ENCODE measurements at places on chromosomes 13 and 19.

GRCh38 chr13:87674247-87674738, 3.1 kb downstream of the SLITRK5 start:
- H3K27me3 ChIP-seq: peaks cover 48% of the 10 kb centered on the region
- no peaks in the 10 kb centered on the region for H3K4me1 ChIP-seq
- H3K4me3 ChIP-seq: no peak overlapping the region
- no peak for DNase-seq
- H3K27ac ChIP-seq: no peak overlapping the region

- no peak for DNase-seq
- H3K27me3 ChIP-seq: no peaks in the 10 kb centered on the region
- H3K4me3 ChIP-seq: no peak overlapping the region
- H3K27ac ChIP-seq: no peak overlapping the region
- no peaks in the 10 kb centered on the region for H3K4me1 ChIP-seq
- no peaks in the 10 kb centered on the region for H3K36me3 ChIP-seq
Observed at GRCh38 chr13:69300131-69300530, 807.5 kb upstream of the ATXN8OS start.

DNA sequence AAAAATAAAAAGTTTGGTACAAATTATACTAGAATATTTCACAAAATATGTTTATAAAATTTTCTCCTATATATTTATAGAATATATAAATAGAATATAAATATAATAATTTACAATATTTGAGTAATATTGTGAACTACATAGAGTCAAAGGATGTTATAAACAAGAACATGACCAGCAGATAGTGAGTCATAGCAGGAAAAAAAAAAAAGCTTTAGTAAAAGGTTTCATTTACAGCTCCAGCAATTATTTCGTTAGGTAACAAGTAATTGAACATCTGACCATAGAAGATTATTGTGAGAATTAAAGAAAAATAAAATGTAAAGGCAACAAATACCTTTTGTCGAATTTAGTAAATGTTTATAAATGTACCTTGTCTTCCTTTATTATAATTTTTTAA, 864.1 kb downstream of the PCDH17 start:
- H3K27ac ChIP-seq: no peak overlapping the region
- H3K36me3 ChIP-seq: no peaks in the 10 kb centered on the region
- H3K4me1 ChIP-seq: no peaks in the 10 kb centered on the region
- no peaks in the 10 kb centered on the region for H3K27me3 ChIP-seq
- DNase-seq: no peak

GRCh38 chr19:55670280-55671053, 4.6 kb upstream of the EPN1 start:
- DNase-seq: no peak
- H3K4me3 ChIP-seq: no peak overlapping the region
- H3K27me3 ChIP-seq: no peaks in the 10 kb centered on the region
- H3K36me3 ChIP-seq: no peaks in the 10 kb centered on the region
- H3K4me1 ChIP-seq: peaks cover 14% of the 10 kb centered on the region

DNA sequence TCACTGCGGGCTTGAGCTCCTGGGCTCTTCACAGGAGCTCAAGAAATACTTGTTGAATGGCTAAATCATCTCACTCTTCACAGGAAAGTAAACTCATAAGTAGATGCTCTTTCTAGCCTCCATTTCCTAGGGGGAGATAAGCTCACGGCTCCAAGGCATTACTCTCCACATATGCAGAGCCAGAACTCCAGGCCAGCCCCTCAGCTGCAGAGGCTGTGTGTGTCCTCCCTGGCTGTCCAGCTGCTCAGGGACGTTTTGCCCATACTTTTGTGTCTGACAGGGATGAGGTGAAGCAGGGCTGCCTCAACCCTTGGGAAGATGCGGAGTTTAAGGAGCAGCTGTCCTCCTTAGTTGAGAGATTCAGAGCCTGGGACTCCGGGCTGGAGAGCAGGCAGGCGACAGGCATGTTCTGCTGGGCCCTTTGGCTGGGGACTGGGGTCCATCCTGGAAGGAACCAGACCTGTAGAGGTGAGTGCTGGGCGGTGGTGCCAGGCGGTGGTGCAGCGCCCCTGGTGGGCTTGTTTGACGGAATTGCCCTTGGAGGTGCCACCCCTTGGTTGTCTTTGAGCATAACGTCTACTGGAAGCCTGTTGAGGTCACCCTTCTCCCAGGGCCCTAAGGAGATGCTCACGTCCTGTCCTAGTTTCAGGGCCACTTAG, 20.5 kb upstream of the SLC15A1 start:
- no peak for DNase-seq
- peaks cover 21% of the 10 kb centered on the region for H3K27me3 ChIP-seq
- no peaks in the 10 kb centered on the region for H3K36me3 ChIP-seq
- H3K27ac ChIP-seq: no peak overlapping the region

DNA sequence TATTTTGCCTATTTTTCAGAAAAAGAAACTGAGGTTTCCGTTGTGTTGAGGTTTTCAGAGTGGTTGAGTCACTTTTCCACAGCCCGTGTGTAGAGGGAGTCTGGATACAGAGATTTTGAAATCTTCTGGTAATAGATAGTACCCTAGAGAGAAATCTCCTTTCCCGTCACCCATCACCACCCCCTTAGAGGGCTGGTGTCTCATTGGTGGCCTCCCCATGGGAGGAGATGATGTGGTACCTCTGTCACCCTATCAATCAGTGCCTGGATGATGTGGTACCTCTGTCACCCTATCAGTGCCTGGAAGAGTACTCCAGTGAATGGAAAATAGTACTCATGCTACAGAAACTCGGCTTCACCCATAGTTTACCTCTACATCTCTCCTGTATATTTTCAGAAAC, 42.2 kb upstream of the SERP2 start:
- H3K36me3 ChIP-seq: no peaks in the 10 kb centered on the region
- no peak overlapping the region for H3K27ac ChIP-seq
- H3K4me1 ChIP-seq: peaks cover 12% of the 10 kb centered on the region
- no peaks in the 10 kb centered on the region for H3K27me3 ChIP-seq
- DNase-seq: no peak

Measured in GM23248 (cell line).